CD4-positive, alpha-beta memory T cell (primary cell): ENCODE measurements at places on chromosomes 16 and 17. TPM values are rescaled to one million over a fixed set of nuclear protein-coding genes. Genes with fewer than 3 reads are reported as not detected.

DNA sequence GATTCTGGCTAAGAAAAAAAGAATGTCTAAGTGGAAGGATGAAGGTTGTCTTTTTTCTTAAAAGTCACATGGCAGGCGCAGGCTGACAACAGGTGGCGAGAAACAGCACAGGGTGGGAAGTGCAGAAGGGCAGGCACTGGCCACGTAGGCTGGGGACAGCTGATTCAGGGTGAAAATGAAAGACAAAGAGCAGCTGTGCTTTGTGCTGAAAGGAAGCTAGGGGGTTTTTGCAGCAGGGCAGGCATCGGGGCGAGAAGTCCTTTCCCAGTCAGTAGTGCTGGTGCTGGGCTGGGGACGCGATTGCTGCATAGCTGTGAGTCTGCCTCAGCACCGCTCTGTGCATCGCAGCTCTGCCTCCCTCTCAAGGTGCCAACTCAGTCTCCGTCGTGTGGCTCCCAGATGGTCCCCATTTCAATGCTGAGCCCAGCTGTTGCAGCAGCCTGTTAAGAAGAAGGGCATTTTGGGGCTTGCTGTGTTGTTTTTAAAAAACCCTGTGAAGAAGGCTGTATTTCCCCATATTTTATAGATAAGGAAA lies 183.1 kb upstream of the CCL2 start:
- DNase-seq = no peak

- DNase-seq = no peak
Observed at GRCh38 chr16:89732142-89732917, 11.0 kb downstream of the ZNF276 start.

DNA sequence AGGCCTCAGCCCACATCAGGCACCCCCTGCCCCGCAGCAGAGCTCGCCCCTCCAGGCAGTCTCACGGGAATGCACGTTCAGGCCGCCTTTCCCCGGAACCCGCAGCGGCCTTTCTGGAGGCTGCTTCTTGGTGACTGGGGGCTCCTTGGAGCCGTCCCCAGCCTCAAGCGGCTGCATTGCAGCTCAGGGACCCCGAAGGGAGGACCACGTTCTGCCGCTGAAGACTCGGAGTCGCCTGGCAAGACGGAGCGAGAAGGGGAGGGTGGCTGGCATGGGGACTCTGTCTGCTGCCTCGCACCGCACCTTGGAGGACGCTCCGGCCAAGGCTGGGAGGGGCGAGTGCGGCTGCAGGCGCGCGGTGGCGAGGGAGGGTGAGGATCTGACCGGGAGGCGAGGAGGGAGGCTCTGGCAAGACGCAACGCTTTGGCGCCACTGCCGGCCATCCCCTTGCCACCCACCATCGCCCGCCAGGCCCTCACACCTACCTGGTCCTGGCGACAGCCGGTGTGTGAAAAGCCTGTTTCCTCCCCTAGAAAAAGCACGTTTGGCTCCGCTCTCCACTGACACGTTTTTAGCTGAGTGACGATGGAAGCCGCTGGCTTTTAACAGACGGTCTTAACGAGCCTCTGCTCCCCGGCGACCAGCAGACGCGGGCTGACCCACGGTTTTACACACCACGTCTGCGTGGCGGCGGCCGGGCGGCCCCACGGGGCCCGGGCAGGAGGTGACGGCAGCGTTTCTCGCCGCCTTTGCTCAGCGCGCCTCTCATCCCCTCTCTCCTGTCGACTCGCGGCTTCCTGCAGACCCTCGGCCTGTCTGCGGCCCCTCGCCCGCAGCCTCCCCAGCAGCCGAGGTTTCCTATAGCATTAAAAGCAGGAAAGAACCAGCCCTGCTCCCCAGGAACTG lies 16.7 kb upstream of the GNG13 start:
- no peak for DNase-seq

The ARL17B gene
- 31.6 TPM for polyA plus RNA-seq

The KRT12 gene
- polyA plus RNA-seq = not detected

DNA sequence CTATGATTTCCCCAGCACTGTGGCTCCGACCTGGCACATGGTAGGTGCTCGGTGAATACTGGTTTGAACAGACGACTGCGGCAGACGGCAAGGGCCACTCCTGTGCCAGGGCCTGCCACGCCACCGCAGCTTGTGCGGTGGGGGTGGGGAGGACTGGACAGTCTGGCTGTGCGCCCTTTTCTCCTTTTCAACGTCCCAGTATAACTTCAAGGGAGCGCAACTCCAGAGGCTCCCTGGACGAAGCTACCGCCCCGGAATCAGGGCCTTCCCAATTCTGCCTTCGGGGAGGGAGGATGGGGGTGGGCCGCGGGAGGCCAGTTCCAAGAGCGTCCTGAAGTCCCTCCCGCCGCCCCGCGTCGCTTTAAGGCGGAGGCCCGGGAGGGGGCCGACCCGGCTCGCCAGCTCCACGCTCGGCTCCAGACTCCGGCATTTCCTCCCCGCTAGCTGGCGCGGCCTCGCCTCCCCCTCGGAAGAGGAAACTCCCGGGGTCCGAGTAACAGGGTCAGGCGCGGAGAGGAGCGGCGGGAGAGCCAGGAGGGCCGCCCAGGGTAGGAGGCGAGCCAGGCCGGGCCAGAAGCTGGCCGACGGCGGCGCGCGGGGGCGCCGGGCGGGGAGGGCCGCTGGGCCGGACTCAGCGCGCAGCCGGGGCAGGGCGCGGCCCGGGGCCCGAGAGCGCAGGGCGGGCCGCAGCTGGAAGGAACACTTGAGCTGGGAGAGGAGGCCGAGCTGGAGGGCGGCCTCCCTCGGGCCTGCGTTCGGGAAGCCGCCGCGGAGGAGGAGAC lies at the start of gene ITPRIPL2:
TSS of gene ITPRIPL2 (plus strand) at position 388 of the 782 bp plus-strand sequence. CDS start 498 bp downstream, outside the sequence.
- no peak for DNase-seq

- DNase-seq = no peak
Observed at GRCh38 chr17:59814276-59814675, 78.5 kb downstream of the TUBD1 start.

The CCL2 gene
- polyA plus RNA-seq = not detected

GRCh38 chr16:8720080-8720966 lies 45.9 kb downstream of the ABAT start:
- DNase-seq = no peak

DNA sequence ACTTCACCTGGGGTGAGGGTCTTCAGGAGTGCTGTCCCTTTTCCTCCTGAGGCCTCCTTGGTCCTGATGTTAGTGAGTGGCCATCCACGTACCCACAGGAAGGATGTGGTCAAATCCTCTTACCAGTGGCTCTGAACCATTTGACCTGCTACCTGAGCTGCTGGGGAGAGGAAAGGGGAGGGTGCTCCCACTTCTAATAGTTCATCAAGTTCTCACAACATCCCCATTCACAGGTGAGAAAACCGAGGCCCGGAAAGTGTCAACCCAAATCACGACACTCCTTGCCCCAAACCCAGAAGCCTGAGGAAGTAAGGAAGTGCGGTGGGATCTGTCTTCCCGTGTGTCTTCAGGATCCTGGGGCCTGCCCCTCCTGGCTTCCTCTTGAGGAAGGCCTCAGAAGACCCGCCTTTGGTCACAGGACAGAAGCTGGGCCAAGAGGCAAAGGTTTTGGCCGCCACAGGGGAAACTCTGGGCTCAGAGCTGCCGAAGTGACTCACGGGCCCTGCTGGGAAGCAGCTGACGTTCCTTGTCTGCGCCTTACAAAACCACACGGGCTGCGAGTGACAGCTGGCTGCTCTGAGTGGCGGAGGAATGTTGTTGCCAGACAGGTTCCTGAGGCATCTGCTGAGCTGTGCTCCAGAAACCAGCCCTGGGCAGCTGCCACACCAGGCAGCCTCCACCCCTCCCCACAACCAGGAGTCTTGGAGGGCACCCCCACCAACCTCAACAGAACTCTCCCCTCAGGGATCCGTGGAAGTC lies 13.9 kb upstream of the KIFC3 start:
- DNase-seq = peak; percentile 80

The CAVIN1 gene
- polyA plus RNA-seq = not detected

GRCh38 chr16:30546115-30546514 lies 11.5 kb upstream of the ZNF747 start:
- no peak for DNase-seq

DNA sequence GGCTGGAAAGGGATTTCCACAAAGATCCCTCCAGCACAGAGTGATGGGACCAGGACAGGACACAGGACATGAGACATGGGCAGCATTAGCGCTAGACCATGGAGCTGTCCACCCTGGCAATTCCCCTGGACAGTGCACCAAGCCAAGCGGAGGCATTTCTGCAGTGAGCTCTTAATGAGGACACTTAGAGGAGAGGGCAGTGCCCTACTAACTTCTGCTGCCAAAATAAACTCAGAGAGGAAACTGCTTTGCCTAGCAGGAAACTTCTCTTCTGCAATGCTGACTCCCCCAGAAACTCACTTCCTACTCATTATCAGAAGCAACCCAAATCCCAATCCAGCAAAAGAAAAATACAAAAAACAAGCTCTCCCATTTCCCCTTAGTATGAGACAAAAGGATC lies 119.2 kb downstream of the HS3ST2 start:
- no peak for DNase-seq

The SEZ6L2 gene
- not detected for polyA plus RNA-seq

The SULT1A3 gene
- polyA plus RNA-seq = 3.9 TPM

DNA sequence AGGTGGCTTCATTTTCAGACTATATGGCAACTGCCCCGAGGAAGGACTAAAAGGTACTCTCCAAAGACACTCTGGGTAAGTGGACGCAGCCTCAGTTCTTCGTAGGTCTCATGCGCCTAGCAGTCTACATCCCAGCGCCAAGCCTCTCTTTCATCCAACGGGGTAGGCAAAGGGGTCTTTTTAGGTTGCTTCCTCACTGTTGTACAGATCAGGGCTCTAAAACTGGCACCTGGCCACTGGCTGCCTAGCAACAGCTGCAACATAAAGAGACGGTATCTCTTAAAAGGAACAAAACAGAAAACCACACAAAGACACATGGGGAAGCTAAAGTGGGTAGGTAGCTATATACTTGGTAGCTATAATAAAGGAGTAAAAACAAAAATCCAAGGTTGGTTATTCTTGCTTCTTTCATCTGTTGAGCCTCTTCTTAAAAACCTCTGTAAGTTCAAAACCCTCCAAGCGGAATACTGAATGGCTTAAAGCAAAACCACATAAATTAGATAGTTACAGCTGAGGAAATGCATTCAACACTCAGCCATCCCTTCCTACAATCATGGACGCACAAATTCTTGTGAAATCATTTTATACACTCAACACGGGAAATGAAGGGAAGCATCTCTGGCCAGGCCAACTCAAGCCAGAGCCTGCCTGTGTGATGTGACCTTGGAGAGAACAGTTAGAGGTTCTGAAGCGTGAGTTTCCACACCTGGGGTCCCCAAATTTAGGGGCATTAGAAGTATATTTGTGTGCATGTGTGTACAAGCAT lies 22.7 kb downstream of the CYTH1 start:
- peak; percentile 95 for DNase-seq

DNA sequence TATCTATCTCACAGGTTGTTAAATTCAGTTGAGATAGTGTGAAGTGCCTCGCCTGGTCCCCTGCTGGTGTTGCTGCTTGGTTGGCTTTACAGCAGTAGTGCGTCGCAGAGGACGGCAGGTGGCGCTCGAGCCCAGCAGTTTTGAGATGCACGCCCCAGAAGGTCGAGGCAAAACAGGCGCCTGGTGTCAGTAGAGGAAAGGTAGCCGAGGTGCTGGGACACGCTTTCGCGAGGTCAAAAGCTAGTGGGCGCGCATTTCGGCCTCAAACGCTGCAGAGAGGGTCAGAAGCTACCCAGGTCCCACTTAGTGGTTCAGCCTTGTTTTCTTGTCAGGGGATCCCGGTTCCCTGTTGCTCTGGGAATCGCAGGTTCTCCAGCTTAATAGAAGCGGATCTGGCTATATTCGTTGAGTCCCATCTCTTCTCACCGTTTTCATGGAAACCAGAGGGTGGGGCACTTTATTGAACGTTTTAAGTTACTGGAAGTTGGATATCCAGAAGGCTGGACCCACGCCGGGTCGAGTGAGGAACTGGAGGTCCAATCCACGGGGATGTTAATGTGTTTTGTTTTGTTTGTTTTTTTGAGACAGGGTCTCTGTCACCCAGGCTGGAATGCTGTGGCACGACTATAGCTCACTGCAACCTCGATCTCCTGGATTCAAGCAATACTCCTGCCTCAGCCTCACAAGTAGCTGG lies 10.3 kb upstream of the ZFP90 start:
- peak; percentile 89 for DNase-seq

DNA sequence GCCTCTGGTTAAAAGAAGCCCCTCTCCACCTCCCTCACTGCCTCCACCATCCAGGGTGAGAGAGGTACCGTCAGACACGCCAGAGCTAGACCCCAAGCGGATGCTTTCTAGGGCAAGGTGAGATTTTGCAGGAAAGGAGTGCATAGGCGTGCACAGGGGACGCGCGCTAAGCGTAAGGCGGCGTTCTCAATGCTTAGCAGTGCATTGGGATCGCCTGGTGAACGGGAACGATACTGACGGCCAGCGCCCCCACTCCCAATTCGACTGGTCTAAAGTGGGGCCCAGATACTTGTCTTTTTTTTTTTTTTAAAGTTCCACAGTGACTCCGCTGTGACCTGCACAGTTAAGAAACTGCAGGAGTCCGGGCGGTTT lies 57.9 kb upstream of the CREBBP start:
- no peak for DNase-seq

The SLC52A1 gene
- 0.29 TPM for polyA plus RNA-seq

The PRDM7 gene
- polyA plus RNA-seq = not detected
